ENCODE measurements at places on chromosomes 6 and 20. TPM values are rescaled to one million over a fixed set of nuclear protein-coding genes. Genes with fewer than 3 reads are reported as not detected.

DNA sequence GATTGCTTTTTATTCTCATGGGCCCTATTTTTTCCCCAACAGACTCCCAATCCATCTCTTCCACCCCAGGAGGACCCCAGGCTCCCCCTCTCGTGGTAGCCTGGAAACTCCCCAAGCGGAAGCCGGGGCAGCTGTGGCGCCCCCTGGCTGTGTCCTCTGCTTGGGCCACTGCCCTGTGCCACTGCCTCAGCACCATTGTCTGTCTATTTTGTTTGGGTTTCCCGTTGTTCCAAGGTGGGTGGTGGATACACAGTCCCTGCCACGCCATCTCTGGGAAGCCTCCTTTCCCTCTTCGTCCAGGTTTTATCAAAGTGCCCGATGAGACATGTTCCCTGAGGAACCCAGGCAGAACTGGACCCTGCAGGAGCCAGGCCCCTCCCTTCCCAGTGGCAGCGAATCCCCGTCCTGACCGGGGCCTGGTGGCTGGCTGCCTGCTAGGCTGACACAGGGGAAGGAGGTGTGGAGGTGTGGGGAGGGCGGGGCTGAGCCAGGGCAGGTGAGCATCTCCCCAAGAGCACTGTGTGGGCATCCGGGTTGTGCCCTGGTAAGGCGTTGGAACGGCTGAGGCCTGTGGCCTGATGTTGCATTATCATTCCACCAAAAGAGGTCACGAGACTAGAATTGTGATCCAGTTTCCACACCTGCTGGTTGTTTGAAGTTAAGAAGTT, 228.2 kb downstream of the CDH4 start:
- no peak for DNase-seq
- no peak overlapping the region for H3K4me3 ChIP-seq
- no peaks in the 10 kb centered on the region for H3K36me3 ChIP-seq

GRCh38 chr6:34324738-34325444, 67.6 kb downstream of the NUDT3 start:
- H3K27me3 ChIP-seq, result no peaks in the 10 kb centered on the region
- no peaks in the 10 kb centered on the region for H3K4me1 ChIP-seq
- H3K4me3 ChIP-seq, result no peak overlapping the region
- DNase-seq, result no peak
- no peak overlapping the region for H3K27ac ChIP-seq

The THBS2 gene
- total RNA-seq, result 5.3 TPM

- H3K27ac ChIP-seq, result no peak overlapping the region
- DNase-seq, result no peak
- H3K36me3 ChIP-seq, result no peaks in the 10 kb centered on the region
- no peaks in the 10 kb centered on the region for H3K27me3 ChIP-seq
- H3K4me1 ChIP-seq, result no peaks in the 10 kb centered on the region
Measured at GRCh38 chr6:8881663-8882062, 446.3 kb upstream of the SLC35B3 start.

The LY6G5B gene
- total RNA-seq, result 4.4 TPM

The RAET1L gene
- total RNA-seq, result 0.24 TPM
